ENCODE measurements at places on chromosomes 4 and X. TPM values are rescaled to one million over a fixed set of nuclear protein-coding genes. Genes with fewer than 3 reads are reported as not detected.

Gene TIGD2
- 16.4 TPM for total RNA-seq

Gene HPSE
- 1.7 TPM for total RNA-seq

Gene CXXC4
- 5.6 TPM for total RNA-seq

Gene GNRHR
- not detected for total RNA-seq

Gene FGFBP1
- total RNA-seq, result not detected

Gene ANKRD50
- total RNA-seq, result 14.6 TPM

Gene C1GALT1C1
- total RNA-seq, result 13.8 TPM

DNA sequence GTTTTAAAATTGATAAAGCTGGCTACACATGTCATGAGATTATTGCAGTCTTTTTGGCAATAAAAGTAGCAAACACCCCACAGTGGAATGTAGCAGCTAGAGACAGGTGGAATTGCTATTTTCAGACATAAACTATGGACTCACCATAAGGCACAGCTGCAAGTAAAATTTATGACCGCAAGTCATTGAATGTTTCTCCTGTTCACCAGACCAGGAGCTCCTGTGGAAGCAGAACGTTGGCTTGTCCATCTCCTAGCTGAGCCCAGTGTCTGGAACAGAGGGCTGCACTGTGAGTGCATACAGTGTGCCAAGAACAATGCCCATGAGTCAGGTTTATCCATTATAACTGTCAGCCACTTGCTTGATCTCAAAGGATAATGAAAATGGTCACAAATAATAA lies 538.2 kb downstream of the INPP4B start:
- DNase-seq, result no peak

- DNase-seq, result no peak
Observed at GRCh38 chr4:158371158-158371557, 150.5 kb upstream of the RXFP1 start.

GRCh38 chrX:53287493-53288138 lies 6.2 kb upstream of the IQSEC2 start:
- DNase-seq, result no peak

GRCh38 chrX:133546441-133546840 lies 131.2 kb upstream of the GPC4 start:
- no peak for DNase-seq

DNA sequence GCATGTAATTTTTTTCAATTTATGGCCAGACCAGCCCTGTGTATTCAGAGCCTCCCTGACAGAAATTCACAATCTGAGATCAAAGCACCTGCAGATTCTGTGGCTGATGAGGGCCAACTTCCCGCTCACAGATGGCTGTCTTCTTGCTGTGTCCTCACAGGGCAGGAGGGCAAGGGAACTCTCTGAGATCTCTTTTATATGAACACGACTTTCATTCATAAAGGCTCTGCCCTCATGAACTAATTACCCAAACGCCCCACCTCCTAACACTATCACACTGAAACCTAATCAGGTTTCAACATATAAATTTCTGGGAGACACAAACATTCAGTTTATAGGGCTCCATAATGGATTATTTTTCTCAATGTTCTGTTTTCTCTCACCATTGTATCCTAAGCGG lies 192.6 kb downstream of the NWD2 start:
- DNase-seq, result no peak

GRCh38 chr4:70902577-70903290 lies 565 bp downstream of the MOB1B start:
- DNase-seq, result no peak

DNA sequence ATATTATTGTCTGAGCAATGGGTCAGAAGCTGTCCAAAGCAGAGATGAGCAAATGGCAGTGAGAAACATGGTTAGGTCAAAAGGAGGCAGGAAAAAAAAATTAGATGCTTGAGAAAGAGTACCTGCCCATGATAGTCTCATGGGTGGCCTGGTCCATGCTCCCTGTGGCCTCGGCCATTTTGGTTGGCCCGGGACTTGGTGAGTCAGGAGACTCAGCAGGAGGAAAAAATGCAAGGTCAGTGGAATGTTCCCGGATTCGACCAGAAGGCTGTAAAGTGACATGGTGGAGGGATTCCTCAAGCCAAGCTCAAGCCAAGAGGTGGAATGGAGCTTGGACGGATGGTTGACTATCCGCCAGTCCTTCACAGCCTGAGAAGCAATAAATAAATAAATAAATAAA lies 236.7 kb downstream of the ASMT start:
- peak; percentile 56 for DNase-seq

DNA sequence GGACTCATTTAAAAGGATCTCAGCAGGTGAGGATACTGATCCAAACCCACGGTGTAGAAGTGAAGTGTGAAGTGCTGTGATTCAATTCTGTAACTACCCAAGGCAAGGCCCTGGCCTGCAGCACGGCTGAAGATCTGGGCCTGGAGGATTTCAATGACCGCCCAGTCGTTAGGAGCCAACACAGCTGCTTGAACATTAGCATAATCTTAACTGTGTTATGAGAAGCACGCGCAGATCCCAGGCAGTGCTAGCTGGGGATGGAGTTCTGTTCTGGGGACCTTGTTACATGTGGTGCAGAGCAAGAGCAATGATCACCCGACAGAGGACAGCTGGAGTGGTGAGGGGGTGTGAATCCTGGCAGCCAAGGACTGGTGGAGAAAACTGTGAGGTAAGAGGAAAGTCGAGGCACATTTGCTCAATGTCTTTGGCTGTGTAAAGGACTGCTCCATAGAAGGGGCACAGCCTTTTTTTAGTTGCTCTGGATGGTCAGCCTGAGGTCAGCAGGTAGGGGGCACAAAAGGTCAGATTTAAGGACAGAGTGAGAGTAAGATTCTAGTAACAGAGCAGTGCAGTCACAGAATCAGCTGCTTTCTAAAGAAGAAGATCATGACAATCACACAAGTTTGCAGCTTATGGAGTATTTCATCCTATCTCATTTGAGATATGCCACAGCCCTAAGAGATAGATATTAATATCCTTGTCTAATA lies 181.8 kb downstream of the DCLK2 start:
- DNase-seq, result no peak

GRCh38 chr4:165877286-165877685 lies 4.2 kb downstream of the TLL1 start:
- no peak for DNase-seq

GRCh38 chr4:9901257-9901656 lies 119.8 kb downstream of the DRD5 start:
- no peak for DNase-seq

- no peak for DNase-seq
Observed at GRCh38 chr4:7296661-7297335, 104.5 kb downstream of the SORCS2 start.

DNA sequence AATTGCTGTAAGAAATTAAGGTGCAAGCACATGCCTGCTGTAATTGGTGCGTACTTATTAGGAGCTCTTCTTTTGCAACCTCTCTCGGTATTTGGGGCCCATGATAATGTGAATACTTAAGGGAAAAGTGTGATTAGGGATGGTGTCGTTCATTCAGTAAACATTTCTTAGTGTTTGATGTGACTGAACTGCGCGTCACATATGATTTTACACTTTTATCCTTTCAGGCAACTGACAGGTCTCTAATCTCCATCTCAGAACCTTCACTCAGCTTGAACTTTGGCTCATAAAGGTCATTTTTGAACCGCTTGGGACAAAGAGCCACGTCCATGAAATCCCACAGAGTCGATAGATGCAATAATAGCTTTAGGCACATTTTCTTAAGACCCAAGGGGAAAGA lies 612.1 kb upstream of the PITX2 start:
- DNase-seq, result no peak

DNA sequence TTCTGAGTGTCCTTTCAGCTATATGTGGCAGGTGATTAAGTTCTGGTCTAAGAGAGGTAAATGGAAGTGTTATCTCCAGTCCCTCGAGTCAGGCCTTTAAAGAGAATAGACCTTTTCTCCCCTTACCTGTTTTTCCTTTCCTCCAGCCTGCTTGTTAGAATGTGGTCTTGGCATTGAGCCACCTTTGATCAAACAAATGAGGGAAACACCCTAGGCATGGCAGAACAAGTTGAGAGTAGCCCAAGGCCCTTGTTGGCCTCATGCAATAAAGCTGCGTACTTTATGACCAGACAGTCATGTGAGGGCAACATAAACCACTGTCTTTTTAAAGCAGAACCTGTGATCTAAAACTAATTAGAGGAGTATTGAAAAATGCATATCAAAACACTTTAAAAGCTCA lies 13.2 kb upstream of the IL13RA2 start:
- no peak for DNase-seq

- no peak for DNase-seq
Observed at GRCh38 chr4:172344308-172344938, 531.2 kb downstream of the GALNTL6 start.

GRCh38 chr4:7569810-7570783 lies 135.4 kb upstream of the PSAPL1 start:
- no peak for DNase-seq
